CD4-positive, alpha-beta memory T cell (primary cell): ENCODE measurements at places on chromosomes 1 and 21. TPM values are rescaled to one million over a fixed set of nuclear protein-coding genes. Genes with fewer than 3 reads are reported as not detected.

DNA sequence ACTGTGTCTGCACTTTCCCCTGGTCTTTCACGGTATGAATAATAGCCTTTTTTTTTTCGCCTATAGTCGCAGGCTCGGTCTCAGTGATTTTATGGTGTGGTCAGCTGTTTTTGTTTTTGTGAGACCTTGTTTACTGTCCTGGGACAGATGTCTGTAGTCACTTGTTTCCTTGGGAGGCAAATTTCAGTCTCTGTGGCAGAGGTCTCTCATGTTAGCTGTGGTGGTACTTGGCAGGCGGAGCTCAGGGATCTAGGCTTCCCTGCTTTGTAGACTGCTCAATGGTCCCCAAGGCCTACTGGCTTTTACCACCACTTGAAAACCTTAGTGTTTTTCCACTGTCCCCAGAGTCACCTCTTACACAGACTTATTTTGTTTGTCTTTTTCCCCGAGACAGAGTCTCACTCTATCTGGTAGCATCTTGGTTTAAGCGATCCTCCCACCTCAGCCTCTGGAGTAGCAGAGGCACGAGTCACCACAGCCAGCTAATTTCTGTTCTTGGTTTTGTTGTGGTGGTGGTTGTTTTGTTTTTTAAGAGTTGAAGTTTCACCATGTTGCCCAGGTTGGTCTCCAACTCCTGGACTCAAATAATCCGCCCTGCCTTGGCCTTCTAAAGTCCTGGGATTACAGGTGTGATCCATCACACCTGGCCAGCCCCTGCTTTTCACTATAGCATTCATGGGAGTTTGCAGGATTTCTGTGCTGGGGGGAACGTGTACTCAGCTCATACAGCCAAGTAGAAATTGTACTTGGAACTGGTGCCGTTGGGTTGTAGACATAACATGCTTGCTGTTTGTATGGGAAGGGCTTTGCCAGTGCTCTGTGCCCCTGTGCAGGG, 10.3 kb downstream of the RNU1-2 start:
- no peaks in the 10 kb centered on the region for H3K27me3 ChIP-seq
- peaks cover 29% of the 10 kb centered on the region for H3K4me1 ChIP-seq
- no peak overlapping the region for H3K4me3 ChIP-seq
- H3K27ac ChIP-seq, result peak overlapping the region; percentile 97
- DNase-seq, result no peak

- H3K36me3 ChIP-seq, result peaks cover 21% of the 10 kb centered on the region
- DNase-seq, result no peak
- no peak overlapping the region for H3K27ac ChIP-seq
- no peaks in the 10 kb centered on the region for H3K27me3 ChIP-seq
These were observed 19.0 kb downstream of the SLC37A1 start for GRCh38 chr21:42532466-42533181.

GRCh38 chr1:80534606-80535360, 1266.0 kb upstream of the ADGRL2 start:
- no peak for DNase-seq
- H3K4me1 ChIP-seq, result no peaks in the 10 kb centered on the region
- no peaks in the 10 kb centered on the region for H3K27me3 ChIP-seq
- H3K27ac ChIP-seq, result no peak overlapping the region
- no peaks in the 10 kb centered on the region for H3K36me3 ChIP-seq
- H3K4me3 ChIP-seq, result no peak overlapping the region

DNA sequence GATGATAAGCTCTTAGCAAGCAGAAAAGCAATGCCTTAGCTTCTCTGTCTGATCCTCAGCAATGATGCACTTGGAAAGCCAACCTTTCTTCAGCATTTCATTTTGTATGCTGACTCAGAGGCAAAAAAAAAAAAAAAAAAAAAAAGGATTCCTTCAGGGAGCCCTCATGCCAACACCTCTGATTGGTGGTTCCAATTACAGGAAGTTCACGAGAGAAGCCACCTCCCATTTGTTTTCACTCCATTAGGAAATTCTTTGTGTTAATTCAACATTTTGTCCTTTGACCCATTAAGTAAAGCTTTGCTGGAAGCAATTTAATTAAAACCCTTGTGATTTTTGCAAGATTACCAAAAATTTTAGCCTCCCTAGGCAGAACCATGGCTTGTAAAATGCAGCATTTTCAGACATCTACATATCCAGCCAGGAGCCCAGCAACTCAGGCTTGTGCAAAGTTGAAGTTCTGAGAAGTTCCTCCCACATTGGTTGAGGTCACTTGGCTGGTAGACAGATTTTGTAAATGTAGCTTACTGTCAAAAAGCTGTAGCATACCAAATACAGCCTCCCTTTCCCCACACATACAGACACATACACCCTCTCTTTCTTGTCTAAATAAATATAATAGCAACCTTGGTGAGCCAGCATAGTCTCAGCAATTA, 27.1 kb upstream of the VTCN1 start:
- H3K4me3 ChIP-seq, result no peak overlapping the region
- no peak for DNase-seq
- no peaks in the 10 kb centered on the region for H3K4me1 ChIP-seq
- no peaks in the 10 kb centered on the region for H3K27me3 ChIP-seq

- DNase-seq, result no peak
- H3K4me1 ChIP-seq, result no peaks in the 10 kb centered on the region
- H3K36me3 ChIP-seq, result no peaks in the 10 kb centered on the region
- no peaks in the 10 kb centered on the region for H3K27me3 ChIP-seq
These were observed 45.0 kb upstream of the ADARB1 start for GRCh38 chr21:45029298-45029947.

GRCh38 chr1:98921817-98922216, 82.8 kb downstream of the PLPPR5 start:
- H3K27me3 ChIP-seq, result no peaks in the 10 kb centered on the region
- no peak for DNase-seq
- H3K36me3 ChIP-seq, result no peaks in the 10 kb centered on the region
- no peak overlapping the region for H3K4me3 ChIP-seq
- no peak overlapping the region for H3K27ac ChIP-seq

WDR26 gene
- total RNA-seq, result 121 TPM

KCNQ4 gene
- 0.33 TPM for total RNA-seq

GRCh38 chr1:200206340-200206739, 178.8 kb downstream of the NR5A2 start:
- no peak overlapping the region for H3K27ac ChIP-seq
- no peaks in the 10 kb centered on the region for H3K27me3 ChIP-seq
- H3K4me3 ChIP-seq, result no peak overlapping the region
- H3K4me1 ChIP-seq, result no peaks in the 10 kb centered on the region
- DNase-seq, result no peak

DNA sequence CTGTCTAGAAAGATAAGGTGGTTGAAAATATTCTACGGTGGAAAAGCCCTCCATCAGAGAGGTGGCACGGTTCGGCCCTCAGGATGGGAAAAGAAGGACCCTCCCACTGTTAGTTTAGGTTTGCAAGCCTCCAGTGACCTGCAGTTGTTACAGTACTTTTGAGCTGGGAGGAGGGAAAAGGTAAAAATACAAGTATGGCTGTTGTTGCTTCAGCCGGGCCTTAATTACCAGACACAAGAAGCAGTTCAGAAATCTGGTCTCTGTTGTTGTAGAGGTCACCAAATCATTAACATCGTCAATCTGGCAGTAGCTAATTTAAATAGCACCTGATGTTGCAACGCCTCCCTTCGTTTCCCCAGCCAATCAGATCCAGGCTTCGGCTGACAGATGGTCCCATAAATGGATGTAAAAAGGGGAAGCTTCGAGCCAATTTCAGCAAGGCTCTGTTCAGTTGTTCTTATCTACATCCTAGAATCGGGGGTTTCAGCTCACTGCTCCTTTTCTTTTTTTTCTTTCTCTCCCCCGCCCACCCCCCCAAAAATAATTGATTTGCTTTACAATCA, at the start of gene ELAVL4:
Gene ELAVL4, plus strand, starts transcription at position 424 of the 563 bp plus-strand sequence. CDS start 270 bp downstream, outside the sequence.
- no peak for DNase-seq
- H3K36me3 ChIP-seq, result no peaks in the 10 kb centered on the region
- peaks cover 13% of the 10 kb centered on the region for H3K27me3 ChIP-seq
- peaks cover 7% of the 10 kb centered on the region for H3K4me1 ChIP-seq
- H3K4me3 ChIP-seq, result no peak within 1 kb of the TSS
- H3K27ac ChIP-seq, result no peak within 1 kb of the TSS

DNA sequence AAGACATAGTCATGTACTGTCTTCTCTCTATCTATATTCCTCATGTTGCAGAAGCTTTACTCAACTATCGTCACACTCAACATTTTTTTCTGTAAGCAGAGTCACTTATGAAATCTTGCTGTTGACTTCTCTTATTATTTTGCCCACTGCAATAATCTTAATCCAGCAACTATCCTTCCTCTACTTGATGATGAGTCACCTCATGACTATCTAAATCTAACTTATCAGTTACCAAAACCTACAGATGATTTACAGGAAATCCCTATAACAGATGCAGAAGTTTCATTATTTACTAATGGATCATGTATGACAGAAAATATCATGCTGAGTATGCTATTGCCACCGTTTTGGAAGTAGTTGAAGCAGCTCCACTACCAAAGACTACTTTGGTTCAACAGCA, 378.9 kb downstream of the DUSP10 start:
- no peaks in the 10 kb centered on the region for H3K36me3 ChIP-seq
- no peak for DNase-seq

ZNF593OS gene
- not detected for total RNA-seq

DNA sequence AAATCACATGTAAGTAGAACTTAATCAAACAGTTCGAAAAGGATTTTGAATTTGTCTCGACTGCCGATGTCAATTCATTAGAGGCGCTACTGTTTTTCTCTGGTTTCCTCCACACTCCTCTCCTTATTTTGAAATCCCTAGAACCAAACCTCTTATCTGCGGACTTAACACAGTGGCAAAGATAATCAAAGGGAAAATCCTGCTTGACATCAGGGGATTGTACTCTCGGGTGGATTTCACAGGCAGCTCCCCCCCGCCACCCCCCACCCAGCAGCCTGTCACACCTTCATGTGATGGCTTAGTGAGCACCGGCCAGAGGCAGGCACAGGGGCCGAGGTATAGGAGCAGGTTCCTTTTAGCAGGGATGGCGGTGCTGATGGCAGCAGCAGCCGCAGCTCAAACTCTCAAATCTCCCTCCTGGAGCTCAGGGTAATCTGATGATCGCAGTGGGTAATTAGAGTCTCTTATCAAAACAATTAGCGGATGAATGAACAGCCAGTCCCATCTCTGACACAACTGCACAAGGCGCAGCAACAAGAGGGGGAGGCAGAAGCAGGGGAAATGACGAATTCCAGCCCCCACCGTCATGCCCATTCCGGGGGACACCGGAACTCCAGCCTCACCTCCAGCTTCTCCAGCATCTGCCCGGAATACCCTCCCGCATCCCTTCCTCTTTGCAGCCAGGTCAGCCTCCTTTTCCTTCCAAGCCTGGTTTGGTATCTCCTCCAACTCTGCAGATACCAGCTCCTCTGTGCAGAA, 80.3 kb downstream of the SSBP3 start:
- H3K27ac ChIP-seq, result no peak overlapping the region
- H3K27me3 ChIP-seq, result no peaks in the 10 kb centered on the region
- no peak overlapping the region for H3K4me3 ChIP-seq
- no peak for DNase-seq
- no peaks in the 10 kb centered on the region for H3K36me3 ChIP-seq
- H3K4me1 ChIP-seq, result peaks cover 15% of the 10 kb centered on the region
